ENCODE measurements at places on chromosomes 2 and 18. TPM values are rescaled to one million over a fixed set of nuclear protein-coding genes. Genes with fewer than 3 reads are reported as not detected.

TMEM178A gene
- total RNA-seq: 0.29 TPM

EPAS1 gene
- total RNA-seq: 125 TPM

IRS1 gene
- total RNA-seq: 15.2 TPM

FEZ2 gene
- total RNA-seq: 42.6 TPM

RBKS gene
- 8.1 TPM for total RNA-seq

GPR45 gene
- total RNA-seq: not detected

SLC39A10 gene
- 19.3 TPM for total RNA-seq

CDK15 gene
- not detected for total RNA-seq
